Psoas muscle (tissue), 8 donors: ENCODE measurements at places on chromosomes 1 and 21. TPM values are rescaled to one million over a fixed set of nuclear protein-coding genes. Genes with fewer than 3 reads are reported as not detected.

GRCh38 chr1:4915154-4915553, 260.7 kb downstream of the AJAP1 start:
- no peak for DNase-seq

DNA sequence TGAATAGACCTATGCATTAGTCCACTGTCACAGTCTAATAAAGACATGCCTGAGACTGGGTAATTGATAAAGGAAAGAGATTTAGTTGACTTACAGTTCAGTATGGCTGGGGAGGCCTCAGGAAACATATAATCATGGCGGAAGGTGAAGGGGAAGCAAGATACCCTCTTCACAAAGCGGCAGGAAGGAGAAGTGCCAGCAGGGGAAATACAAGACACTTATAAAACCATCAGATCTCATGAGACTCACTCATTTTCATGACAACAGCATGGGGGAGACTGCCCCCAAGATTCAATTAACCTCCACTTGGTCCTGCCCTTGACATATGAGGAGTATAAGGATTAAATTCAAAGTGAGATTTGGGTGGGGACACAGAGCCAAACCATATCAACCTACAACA, 59.4 kb downstream of the CAPN9 start:
- no peak for DNase-seq

GRCh38 chr1:3247521-3248121, 178.6 kb downstream of the PRDM16 start:
- no peak for DNase-seq

Gene DPT
- polyA plus RNA-seq = 15.8 TPM

Gene C1orf87
- not detected for polyA plus RNA-seq
